ENCODE measurements at places on chromosomes 11 and 22.

DNA sequence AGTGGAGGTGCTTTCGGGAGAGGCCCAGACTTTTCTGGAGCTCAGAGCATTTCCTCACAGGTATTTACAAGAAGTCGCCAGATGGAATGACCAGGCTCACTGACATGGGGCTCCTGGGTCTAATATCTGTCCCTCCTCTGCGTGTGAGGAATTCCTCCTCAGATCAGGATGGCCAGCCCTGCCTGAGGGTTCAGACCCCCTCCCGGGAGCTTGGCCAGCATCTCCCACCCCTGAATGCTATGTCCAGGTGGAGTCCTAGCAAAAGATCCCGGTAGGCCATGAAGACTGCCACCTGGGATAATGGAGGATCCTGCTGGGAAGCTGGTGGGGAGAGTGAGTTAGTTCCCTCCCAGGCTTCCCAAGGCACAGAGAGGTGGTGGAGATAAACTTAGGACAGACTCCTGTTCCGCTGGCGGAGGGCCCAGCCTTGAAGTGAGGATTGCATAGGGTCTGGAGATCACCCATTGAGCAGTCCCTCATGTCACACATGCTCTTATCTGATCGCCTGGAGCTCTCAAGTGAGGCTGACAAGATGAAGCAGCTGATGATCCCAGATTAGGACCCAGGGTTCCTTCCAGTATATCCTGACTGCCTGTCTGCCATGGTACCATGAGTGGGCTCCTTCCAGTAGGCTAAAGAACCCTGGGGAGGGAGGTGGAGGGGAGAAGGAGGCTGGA lies 5.7 kb downstream of the OAF start:
- no peak for DNase-seq

DNA sequence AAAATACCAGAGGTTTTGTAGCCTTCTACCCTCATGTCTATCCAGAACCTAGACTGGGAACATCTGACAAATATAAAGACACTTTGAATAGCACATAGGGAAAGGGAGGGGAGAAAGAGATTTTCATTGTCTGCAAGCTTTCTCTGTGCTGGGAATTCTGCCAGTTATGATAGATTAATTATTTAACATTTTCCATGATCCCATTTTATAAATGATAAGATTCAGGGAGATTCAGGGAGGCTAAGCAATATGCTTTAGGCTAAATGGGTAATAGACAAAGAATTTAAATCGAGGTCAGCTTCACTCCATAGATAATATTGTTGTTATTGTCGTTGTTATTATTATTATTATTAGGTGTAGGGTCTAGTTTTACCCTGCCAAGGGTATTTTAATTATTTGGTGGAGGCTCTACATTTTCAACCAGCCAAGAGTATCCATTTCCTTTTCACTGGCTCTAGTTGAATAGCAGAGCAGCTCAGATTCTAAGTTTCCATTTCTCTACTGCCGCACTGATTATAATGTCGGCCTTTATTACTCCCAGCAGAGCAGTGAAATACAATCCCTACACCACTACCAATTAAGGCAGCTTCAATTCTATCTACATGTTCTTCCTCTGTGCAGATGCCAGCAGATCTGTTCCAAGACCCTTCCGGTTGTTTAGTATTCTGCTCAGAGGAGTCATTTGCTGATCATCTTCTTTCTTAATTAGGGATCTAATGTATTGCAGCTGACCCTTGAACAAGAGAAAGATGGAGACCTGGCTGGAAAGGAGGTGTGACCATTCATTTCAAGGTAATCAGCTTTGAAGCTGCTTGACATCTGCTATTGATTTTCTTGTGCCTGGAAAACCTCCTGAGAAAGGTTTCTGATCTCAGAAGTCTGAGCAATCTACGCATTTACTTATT lies 23.8 kb upstream of the SYN3 start:
- DNase-seq: no peak

GRCh38 chr11:1873048-1873812 lies 18.5 kb downstream of the PRR33 start:
- DNase-seq: no peak

- peak; percentile 66 for DNase-seq
Measured at GRCh38 chr11:111565114-111565720, 24.7 kb downstream of the LAYN start.

GRCh38 chr11:71488681-71489270 lies 35.8 kb downstream of the NADSYN1 start:
- no peak for DNase-seq

- DNase-seq: no peak
Measured at GRCh38 chr11:24866743-24867142, 369.9 kb downstream of the LUZP2 start.

DNA sequence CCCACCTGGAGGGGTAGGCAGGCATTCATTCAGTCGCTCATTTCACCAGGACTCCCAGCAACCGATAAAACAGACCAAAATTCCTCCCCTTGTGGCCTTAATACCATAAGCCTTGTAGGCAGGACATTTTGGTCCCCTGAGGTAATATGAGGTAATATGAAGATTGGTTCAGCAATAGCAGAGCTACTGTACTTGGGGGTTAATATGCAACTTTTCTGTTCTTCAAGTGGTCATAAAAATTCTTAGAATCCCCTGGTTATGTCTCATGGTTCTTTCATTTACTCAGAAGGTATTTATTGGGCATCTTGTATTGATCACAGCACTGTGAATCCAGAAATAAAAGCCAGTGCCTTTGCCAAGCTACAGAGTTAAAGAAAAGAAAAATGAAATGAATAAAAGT lies 29.8 kb downstream of the SHISA8 start:
- no peak for DNase-seq

DNA sequence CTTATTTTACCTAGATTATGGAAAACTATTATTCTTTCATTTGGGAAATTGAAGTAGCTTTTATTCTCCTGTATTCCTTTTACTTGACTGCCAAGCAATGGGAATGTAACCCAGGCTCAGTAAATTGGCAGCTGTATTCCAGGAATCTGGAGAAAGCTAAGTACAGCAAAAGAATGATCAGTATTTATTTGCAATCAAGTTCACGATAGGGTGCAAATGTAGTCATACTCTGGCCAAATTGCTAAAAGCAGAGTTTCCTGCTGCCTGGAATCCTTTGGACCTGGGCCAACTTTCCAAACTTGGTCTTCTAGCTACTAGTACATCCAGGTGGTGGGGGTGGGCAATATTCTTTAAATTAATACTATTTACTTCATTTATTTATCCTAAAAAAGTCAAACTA lies 286.0 kb upstream of the CTSC start:
- peak; percentile 10 for DNase-seq

- no peak for DNase-seq
Measured at GRCh38 chr11:65496304-65497140, 2.3 kb upstream of the MALAT1 start.

DNA sequence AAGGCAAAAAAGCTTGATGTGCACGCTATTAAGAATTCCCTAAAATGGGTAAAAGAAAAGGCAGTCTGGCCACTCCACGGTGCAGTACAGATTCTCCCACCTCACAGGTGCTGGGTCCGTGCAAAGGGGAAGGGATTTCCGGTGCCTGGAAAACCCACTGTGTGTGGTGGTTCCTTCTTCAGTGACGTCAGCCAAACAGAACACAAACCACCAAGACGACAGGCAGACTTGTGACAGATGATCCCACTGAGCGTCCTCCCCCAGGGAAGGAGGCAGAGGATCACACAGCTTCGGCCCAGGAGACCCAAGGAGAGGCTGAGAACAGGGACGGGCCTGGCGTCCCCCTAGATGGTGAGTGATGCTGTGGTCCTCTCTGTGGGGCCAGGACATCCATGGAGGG lies 18.6 kb downstream of the PHF21B start:
- no peak for DNase-seq

DNA sequence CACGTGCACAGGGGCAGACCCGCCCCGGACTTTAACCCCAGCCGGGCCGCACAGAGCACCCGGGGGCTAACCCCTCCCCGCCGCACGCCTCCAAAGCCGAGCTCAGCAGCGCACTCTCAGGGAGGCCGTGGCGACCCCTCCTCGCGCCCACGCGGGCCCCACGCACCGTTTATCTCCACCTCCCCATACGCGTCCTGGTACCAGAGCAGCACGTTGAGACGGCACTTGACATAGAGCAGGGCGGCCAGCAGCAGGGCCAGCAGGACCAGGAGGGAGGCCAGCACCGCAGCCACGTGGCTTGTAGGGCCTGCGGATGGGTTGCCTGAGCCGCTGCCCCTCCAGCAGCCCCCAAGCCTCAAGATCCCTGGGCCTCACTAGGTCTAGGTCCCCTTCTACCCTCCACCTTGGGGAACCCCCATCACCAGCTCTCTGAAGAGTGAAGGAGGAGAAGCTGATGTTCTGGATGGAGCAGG lies 7.1 kb downstream of the SIGIRR start:
- no peak for DNase-seq

DNA sequence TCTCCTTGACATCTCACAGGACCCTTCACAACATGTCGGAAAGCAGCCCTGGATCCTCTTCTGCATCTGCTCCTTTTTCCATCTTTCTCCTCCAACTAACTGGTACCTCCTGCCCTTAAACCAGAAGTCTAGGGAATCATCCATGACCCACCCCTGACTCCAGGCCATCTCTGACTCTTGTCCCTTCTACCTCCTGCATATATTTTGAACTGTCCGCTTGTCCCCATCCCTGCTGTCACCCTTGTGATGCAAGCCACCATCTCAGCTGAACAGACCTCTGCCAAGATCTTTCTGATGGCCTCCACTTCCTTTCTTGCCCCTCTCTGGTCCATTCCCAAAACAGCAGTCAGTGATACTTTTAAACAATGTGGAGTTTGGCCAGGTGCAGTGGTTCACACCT lies 7.0 kb downstream of the RIBC2 start:
- DNase-seq: no peak

- DNase-seq: no peak
Measured at GRCh38 chr22:25680956-25681355, 61.0 kb upstream of the MYO18B start.

GRCh38 chr11:76237914-76238313 lies 31.6 kb upstream of the WNT11 start:
- DNase-seq: no peak

DNA sequence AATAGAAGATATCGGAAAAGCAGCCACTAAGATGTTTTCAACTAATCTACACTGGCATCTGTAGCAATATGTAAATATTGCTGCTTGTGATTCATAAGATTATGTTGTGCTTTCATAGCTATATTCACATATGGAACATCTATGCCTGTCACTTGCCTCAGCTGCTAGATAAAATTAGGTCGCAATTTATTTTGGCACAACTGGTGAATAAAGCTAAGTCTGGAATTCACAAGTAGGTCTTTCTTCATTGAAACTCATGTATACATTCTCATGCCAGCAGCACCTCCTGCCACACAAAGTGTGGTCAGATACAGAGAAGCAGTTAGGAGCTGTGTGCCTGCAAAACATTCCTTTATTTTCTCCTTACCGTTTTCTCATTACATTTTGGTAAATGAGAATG lies 543.3 kb upstream of the CHORDC1 start:
- no peak for DNase-seq

Data from AG20443 (cell line).